CD4-positive, alpha-beta T cell treated with Interleukin-6 at 100 ng/mL for 8 hours (primary cell): ENCODE measurements at places on chromosomes 5 and 9.

DNA sequence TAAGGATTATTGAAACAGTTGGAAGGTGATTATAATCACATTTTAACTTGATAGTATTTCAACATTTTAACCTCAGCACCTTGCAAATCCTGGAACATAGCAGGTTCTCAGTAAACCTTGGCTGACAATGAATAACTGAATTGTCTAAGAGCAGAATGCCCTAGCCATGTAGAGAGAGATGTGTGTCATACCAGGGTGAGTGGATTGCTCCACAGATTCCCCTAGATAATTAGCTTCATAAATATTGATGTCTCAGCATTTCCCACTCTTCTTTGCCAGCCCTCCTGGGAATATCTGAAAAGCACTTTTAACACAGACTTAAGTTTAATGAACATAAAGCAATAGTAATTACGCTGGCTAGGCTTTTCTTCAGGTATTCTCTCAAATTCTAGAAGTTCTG is 363.5 kb downstream of the MAN2A1 start:
- DNase-seq, result no peak

- DNase-seq, result no peak
Measured at GRCh38 chr5:139271201-139272027, 22.1 kb upstream of the MATR3 start.

DNA sequence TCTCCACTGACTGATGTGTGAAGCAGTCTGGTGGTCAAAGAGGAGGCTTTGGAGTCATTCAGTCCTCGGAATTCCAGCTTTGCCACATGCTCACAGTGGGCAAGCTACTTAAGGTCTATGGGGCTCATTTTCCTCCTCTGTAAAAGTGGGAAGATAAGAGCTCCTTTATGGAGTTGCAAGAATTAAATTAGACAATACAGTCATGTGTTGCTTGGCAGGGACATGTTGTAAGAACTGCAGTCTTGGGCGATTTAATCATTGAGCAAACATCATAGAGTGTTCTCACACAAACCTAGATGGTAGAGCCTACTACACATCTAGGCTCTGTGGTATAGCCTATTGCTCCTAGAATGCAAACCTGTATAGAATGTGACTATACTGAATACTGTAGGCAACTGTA is 253.9 kb downstream of the SH3GL2 start:
- DNase-seq, result no peak

GRCh38 chr9:126894052-126894603 is 20.5 kb upstream of the RALGPS1 start:
- DNase-seq, result no peak

GRCh38 chr9:114350636-114351401 is 21.1 kb downstream of the ORM2 start:
- no peak for DNase-seq

DNA sequence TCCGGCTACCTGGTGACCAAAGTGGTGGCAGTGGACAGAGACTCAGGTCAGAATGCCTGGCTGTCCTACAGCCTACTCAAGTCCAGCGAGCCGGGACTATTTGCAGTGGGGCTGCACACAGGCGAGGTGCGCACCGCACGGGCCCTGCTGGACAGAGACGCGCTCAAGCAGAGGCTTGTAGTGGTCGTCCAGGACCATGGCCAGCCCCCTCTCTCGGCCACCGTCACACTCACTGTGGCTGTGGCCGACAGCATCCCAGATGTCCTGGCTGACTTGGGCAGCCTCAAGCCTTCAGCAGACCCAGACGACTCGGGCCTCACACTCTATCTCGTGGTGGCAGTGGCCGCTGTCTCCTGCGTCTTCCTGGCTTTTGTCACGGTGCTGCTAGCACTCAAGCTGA is 2.1 kb downstream of the PCDHGA4 start:
- no peak for DNase-seq

DNA sequence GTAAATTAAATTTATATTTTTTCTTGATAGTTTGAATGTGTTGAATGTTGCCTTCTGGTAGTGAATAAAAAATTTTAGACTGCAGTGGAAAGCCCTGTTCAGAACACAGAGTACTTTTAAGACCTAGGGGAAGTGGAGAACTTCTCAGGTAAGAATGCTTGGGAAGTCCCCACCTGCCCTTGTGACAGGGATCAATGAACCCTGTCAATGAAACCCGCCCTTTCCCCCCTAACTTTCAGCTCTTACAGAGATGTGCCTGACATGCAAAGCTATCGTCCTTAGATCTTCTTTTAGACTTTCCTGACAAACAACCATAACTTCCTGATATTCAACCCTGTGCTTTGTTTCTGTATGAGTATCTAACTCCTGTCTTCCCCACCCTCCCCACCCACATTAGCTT is 562.7 kb downstream of the TLE4 start:
- DNase-seq, result no peak

DNA sequence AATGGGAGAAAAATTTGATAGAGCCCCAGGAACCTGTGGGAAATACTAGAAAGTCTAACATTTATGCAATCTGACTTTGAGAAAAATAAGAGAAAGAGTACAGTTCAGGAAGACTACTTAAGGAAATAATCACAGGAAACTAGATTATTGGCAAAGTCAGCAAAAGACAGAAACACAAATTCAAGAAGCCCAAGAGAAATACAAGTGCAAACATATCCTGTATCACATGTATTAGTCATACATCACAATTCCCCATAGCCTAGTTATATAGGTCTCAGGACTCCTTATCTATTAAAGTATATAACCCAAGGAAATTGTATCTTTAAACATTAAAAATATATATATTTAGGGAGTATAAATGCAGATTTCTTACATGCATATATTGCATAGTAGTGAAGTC is 100.8 kb downstream of the HOMER1 start:
- no peak for DNase-seq

- no peak for DNase-seq
Measured at GRCh38 chr5:5418764-5419163, 3.7 kb upstream of the ICE1 start.

- DNase-seq, result no peak
Measured at GRCh38 chr9:132986640-132987620, 8.4 kb downstream of the GFI1B start.

- no peak for DNase-seq
Measured at GRCh38 chr9:81595887-81596543, 93.3 kb downstream of the TLE1 start.

- no peak for DNase-seq
Measured at GRCh38 chr5:63323926-63324325, 638.3 kb downstream of the HTR1A start.

- DNase-seq, result no peak
Measured at GRCh38 chr9:89591274-89592212, 13.3 kb upstream of the GADD45G start.

DNA sequence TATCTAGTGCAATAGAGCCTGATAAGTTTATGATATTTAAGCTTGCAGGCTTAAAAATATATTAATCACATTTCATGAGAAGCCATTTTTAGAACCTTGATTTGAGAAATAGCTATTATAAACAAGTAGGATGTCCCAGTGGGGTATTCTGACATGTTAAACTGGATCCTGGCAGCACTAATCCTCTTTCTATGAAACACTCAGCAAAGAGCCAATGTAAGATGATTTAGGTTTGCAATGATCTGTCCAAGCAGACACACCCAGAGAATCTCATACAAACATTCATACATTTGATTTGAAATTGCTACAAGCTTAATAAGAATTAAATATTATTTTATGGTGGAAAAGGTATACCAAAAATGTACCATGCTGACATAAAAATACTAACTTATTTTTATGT is 86.5 kb downstream of the ERP44 start:
- DNase-seq, result no peak

- DNase-seq, result no peak
Measured at GRCh38 chr5:107806271-107806670, 135.5 kb upstream of the EFNA5 start.

GRCh38 chr5:149630337-149630736 is 49.0 kb downstream of the ARHGEF37 start:
- DNase-seq, result no peak

- DNase-seq, result no peak
Measured at GRCh38 chr5:35338157-35338453, 107.8 kb upstream of the PRLR start.

GRCh38 chr5:9447691-9448090 is 98.2 kb downstream of the SEMA5A start:
- DNase-seq, result no peak

GRCh38 chr9:123771690-123772089 is 158.2 kb downstream of the DENND1A start:
- no peak for DNase-seq

- no peak for DNase-seq
Measured at GRCh38 chr5:28012538-28012937, 974.2 kb upstream of the CDH9 start.

GRCh38 chr9:71518045-71518827 is 250.1 kb downstream of the CEMIP2 start:
- no peak for DNase-seq

GRCh38 chr9:114394523-114395333 is 6.9 kb upstream of the AKNA start:
- DNase-seq, result no peak

- DNase-seq, result no peak
Measured at GRCh38 chr9:119175581-119175980, 193.7 kb downstream of the BRINP1 start.

- no peak for DNase-seq
Measured at GRCh38 chr9:8719833-8720486, 920.4 kb upstream of the DMAC1 start.

DNA sequence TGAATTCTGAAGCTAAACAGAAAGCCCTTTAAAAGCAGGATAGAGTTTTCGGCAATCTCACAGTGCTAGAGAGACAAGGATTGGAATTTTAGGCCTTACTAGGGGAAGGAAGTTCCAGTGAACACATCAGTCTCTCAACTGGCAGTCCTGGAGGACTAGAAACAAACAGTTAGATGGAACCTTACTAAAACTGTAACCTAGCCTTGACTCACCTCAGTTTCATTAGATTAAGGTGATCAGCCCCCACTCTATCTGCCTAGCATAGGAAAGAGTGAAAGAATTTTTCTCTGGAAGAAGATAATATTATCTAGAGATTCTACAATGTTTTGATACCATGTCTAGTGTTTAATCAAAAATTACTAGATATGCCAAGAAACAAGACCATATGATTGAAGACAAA is 25.8 kb upstream of the SMIM23 start:
- no peak for DNase-seq

- no peak for DNase-seq
Measured at GRCh38 chr5:141940695-141941271, 17.1 kb downstream of the DELE1 start.

DNA sequence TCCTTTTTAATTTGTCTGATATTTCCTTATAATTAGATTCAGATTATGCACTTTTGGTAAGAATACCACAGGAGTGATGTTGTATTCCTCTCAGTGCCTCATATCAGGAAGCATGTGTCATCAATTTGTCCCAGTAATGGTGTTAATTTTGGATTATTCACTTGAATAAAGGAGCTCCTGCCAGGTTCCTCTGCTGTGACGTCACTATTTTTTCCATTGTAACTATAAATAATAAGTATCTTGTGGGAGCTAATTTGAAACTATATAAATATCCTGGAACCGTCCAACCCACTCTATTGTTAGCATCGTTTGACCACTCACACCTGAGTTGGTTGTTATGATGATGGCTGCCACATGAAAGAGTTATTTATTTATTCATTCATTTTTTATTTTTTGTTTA is 107.9 kb downstream of the INVS start:
- no peak for DNase-seq

GRCh38 chr5:172455511-172456061 is 1.3 kb upstream of the SH3PXD2B start:
- no peak for DNase-seq
